Stimulated activated CD4-positive, alpha-beta T cell treated with anti-CD3 and anti-CD28 coated beads, Interleukin-1b, Interleukin-23, amount 100 ng/mL, for 24 hours (primary cell): ENCODE measurements at places on chromosomes 1 and 21.

GRCh38 chr1:37567023-37567422 lies 10.3 kb downstream of the DNALI1 start:
- no peak for DNase-seq

GRCh38 chr1:16181887-16182719 lies 26.2 kb upstream of the EPHA2 start:
- DNase-seq = no peak

GRCh38 chr1:71908303-71908702 lies 374.0 kb downstream of the NEGR1 start:
- DNase-seq = no peak

DNA sequence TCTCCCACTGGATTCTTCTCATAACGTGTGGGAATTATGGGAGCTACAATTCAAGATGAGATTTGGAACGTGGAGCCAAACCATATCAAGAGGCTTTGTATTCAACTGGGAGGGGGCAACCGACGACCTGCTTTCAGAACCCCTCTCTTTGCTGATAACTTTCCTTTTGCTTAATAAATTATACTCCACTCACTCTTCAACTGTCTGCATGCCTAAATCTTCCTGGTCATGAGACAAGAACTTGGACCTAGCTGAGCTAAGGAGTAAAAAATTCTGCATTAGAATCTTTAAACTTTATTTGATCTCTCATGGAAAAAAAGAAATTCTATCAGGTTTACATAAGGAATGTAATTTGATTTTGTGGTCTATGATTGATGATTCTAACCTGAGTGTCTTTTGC lies 86.7 kb upstream of the CYYR1 start:
- no peak for DNase-seq

DNA sequence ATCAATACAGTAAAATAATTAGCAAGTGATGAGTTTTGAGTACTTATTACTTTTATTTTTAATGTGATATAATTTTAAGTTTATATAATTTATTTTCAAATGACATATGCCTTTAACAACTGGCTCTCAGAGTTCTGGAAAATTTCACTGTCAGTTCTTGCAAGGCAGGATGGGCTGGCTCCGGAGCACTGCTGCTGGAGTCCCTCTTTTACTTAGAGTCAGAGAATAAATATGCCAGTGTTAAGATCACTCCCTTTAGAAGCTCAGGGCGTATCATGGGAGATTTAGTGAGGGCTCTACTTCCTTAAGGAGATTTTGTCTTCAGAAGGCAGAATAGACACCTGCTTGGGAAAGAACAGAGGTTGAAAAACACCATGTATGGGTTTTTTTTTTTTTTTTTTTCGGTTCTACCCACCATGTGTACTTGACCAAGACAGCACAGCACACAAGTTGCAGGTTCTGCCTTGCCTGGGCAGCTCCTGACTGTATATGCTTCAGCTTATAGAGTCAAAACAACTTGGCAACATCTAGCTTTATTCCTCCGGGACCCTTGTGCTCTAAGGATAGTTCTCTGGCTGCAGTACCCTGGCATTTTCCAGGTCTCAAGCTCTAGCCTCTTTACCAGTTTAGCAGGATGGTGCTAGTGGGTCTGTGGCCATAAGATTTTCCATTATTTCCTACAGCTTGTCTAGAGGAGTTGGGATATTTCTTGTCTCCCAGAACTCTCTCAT lies 29.7 kb upstream of the FMOD start:
- no peak for DNase-seq

GRCh38 chr1:116724765-116725375 lies 29.4 kb upstream of the CD2 start:
- DNase-seq = peak; percentile 78

- DNase-seq = no peak
These were observed 94.0 kb downstream of the DPYD start for GRCh38 chr1:97826820-97827219.

DNA sequence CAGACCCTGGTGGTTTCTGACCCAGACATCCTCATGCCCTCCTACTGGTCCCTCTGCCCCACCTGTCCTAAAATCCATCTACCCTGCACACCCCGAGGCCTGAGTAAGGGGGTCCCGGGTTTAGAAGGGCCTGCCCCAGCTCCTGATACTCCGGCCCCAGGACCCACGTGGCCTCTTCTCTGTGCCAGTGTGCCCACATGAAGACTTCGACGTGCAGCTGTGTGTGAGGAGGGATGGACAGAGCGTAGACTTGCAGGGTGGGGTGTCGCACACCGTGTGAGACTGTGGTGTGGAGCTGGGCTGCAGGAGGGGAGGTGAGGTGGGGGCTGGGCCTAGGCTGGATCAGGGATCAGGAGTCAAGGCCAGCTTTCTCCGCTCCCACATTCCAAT lies 461.1 kb downstream of the PTPRU start:
- no peak for DNase-seq

DNA sequence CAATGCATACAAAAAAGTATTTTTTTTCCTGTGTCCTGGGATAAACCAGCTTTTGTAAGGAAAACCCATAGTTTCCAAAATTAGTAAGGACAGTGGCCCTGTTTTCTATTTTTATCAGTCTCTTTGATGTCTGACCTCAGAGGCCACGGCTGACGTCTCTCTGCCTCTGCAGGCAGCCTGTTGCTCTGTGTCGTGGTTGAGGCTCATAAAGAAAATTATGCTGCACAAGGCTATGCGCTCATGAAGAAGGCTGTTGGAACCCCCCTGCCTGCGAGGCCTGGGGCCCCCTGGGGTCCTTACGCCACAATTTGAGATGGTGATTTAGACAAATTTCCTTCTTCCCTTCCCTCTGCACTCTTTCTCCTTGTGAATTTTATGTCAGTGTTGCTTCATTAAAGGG lies 48.9 kb downstream of the AGPAT3 start:
- DNase-seq = no peak

- no peak for DNase-seq
These were observed 269.4 kb downstream of the AMY1C start for GRCh38 chr1:104018922-104019674.

DNA sequence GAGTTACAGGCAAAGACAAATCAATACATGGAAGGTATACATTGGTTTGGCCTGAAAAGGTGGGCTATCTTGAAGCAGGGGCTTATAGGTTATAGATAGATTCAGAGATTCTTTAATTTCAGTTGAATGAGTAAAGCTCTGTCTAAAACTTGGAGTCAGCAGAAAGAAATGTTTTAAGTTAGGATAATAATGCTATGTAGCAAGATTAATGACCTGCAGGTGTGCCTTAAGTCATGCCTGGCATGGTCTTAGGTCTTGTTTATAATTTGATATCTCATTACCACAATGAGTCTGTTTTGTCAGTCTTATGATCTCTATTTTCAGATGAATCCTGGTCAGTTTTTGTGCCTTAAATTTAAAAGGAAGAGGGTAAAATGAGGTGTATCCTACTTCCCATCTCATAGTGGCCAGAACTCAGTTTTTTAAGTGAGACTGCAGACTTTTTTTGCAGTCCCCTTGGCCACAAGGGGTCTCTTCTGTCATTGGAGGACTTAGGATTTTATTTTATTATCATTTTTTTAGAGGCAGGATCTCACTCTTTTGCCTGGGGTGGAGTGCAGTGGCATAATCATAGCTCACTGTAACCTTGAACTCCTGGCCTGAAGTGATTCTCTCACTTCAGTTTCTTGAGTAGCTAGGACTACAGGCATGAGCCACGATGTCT lies 21.3 kb upstream of the PGBD2 start:
- DNase-seq = no peak

DNA sequence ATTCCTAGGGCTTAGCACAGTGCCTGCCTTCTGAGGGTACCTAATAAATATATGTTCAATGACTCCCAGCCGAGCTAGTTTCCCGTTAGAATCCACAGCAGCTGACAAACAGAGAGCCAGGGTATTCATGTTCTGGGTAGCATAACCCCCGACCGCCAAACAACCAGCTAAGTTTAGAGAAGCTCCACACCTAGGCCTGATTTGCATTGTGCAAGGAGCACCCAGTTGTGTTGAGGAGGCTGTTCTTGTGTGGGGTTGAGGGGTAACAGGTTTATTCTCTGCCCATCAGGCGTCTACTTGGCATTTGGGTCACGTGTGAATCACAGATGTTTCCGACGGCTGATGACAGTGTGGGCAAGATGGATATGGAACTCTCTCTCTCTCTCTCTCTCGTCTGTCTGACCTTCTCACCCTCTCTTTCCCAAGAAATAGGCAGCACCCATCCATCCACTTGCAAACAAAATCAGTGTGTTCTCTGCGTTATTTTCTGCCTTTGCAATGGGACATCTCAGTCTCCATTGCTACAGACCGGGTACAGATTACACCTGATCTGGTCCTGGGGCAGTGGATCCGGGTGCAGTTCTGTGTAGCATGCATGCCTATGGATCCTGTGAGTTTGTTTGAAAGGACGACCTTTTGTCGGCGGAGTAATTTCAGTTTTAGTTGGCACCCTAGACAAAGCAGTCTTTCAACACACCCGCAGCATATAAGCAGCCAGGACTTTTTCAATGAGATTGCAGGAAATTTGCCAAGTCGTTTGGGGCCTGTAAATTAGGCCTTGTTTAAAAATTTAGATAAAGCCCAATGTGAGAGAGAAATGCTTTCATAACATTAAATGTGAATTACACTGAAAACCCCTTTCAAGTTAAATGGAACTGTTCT lies 29.4 kb downstream of the KAZN start:
- DNase-seq = no peak

- DNase-seq = no peak
These were observed 17.4 kb upstream of the GRHL3 start for GRCh38 chr1:24301785-24302175.

GRCh38 chr1:221699577-221699976 lies 42.3 kb downstream of the DUSP10 start:
- DNase-seq = no peak

GRCh38 chr21:36396971-36397370 lies 11.8 kb downstream of the CHAF1B start:
- no peak for DNase-seq

GRCh38 chr1:201763455-201764140 lies 65.4 kb upstream of the IPO9 start:
- DNase-seq = no peak

GRCh38 chr1:28928314-28928941 lies 14.1 kb downstream of the EPB41 start:
- no peak for DNase-seq

- no peak for DNase-seq
These were observed 114.5 kb downstream of the DSCAM start for GRCh38 chr21:40732253-40733023.

DNA sequence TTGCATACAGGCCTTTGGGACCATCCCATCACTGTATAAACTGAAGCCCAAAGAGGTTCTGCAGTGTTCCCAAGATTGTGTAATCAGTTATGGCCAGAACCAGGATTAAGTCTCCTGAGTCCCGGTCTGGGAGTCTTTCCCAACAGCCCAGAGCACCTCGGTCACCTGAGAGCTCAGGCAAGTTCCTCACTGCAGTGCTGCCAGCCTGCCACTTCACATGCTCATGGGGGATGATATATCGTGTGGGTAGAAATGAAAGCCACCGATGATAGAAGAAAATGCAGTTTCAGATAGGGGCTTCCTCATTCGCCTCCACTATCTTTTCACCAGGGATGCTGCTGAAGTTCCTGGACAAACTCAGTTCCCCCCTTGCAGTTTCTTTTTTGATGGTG lies 30.4 kb downstream of the FHAD1 start:
- DNase-seq = no peak

- no peak for DNase-seq
These were observed 62.9 kb downstream of the IFI44 start for GRCh38 chr1:78712467-78713051.

- DNase-seq = no peak
These were observed 57.3 kb upstream of the SSBP3 start for GRCh38 chr1:54463259-54464030.

DNA sequence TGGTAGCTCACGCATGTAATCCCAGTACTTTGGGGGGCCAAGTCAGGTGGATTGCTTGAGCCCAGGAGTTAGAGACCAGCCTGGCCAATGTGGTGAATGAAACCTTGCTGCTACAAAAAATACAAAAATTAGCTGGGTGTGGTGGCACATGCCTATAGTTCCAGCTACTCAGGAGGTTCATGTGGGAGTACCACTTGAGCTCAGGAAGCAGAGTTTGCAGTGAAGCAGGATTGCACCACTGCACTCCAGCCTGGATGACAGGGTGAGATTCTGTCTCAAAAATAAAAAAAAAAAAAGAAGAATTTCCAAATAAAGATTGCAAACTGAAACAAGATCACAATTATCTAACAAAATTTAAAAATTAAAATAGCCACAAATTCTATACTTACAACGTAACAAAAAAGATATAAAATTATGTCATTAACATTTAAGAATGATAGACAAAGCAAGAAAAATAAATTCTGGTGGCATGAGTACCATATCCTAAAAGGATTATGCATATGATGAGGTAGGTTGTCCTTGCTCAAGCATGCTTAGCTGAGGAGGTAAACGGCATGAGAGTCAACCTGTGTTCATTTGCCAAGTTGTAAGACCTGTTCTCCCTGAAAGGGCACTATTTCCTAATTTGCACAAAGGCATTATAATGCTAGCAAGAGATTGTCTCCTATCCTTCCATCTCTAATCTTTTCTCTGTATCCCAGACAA lies 20.2 kb downstream of the IPP start:
- no peak for DNase-seq

GRCh38 chr1:197393105-197393504 lies 125.1 kb downstream of the CRB1 start:
- no peak for DNase-seq

- no peak for DNase-seq
These were observed 9.5 kb upstream of the RNF186 start for GRCh38 chr1:19824541-19824940.

GRCh38 chr21:44551340-44551961 lies at the start of gene KRTAP10-2:
Gene KRTAP10-2 (minus strand): TSS chr21:44551505. CDS start chr21:44551458, 47 bp downstream.
- DNase-seq = no peak

GRCh38 chr1:6578624-6579373 lies 995 bp upstream of the ZBTB48 start:
- DNase-seq = no peak

- DNase-seq = no peak
These were observed 47.4 kb downstream of the SH3BGR start for GRCh38 chr21:39499156-39499555.

GRCh38 chr1:170567214-170567613 lies 35.2 kb downstream of the GORAB start:
- no peak for DNase-seq

DNA sequence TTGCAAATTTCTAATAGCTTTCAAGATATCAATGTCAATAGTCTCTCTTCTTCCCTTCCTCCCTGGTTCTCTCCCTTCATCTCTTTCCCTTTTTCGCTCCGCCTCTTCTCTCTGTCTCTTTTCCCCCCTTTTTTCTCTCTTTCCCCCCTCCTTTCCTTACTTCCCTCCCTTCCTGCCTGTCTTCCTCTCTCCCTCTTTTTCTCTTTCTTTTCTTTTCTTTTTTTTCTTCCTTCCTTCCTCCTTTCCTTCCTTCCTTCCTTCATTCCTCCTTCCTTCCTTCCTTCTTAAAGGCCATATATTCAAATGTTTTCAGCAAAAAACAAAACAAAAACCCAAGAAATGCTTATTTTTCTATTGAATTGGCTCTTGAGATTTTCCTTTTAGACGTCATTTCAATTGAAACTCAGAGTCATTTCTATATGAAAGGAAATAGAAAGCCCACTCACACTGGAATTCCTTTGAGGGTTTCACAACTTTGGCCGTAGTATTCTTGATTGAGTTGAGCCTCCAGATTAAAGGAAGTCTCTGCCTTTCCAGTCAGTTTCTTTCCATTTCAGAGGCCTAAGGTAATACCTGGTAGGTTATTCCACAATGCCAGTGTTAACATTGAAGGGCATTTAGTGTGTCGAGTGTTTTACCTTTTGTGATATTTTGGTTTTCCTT lies 551.5 kb downstream of the LMO4 start:
- DNase-seq = no peak

- DNase-seq = no peak
These were observed 9.9 kb upstream of the TTC22 start for GRCh38 chr1:54811066-54811465.

GRCh38 chr21:33650230-33650629 lies 7.9 kb downstream of the ITSN1 start:
- no peak for DNase-seq

GRCh38 chr1:116492358-116492811 lies 78.4 kb downstream of the CD58 start:
- no peak for DNase-seq
